GM10248 (cell line): ENCODE measurements at places on chromosomes 2 and 18.

DNA sequence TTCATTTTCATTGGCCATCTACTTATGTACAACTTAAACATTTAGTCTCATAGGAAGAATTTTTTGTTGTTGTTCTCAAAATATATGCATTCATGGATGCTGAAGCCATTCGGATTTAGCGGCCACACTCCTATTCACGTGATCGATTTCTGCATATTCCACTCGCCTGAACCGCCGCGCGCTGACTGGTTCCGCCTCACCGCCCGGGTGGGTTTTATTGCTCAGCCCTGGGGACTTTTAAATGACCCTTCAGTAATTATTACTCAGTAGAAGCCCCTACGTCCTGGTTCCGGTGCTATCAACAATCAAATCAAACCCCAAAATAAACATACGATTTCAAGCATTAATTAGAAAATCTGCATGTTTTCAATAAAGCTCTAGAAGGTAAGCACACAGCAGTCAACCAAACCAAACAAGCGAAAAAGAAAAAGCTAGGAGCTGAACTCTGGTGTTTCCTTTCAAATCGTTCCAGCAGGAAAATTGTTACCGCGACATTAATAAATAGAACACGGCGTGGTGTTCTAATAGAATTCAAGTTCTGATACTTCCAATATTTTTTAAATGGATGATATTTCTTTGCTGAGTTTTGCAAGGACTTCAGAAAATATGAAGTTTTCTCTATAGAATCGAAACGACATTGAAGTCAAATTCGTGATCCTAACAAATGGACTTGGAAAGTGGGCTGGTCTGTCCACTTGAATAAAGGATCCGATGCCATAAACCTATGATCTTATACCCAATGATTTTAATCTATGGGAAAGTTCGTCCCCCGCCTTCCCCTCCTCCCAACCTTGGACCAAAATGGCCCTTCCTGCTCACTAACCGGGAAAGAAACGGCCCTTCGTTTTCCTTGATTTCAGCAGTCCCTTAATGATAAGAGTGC is 9.3 kb downstream of the PAX3 start:
- no peak for DNase-seq

DNA sequence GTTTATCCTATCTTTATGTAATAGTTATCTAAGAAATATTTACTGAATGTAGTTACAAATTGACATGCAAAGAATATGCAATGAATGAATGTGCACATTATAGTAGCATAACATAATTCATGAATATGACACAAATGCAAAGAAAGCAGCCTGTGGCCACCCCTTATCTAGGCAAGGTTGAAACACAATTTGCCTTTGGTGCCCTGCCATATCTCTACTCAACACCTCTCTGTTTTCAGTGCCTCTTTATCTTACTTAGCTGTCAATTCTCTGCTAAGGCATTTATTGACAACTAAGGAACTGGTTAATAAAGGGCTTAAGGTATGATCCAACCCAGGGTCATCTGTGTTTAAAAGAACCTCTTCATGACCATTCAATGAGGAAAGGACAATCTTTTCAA is 18.9 kb downstream of the REV1 start:
- no peak for DNase-seq

GRCh38 chr2:215535125-215535668 is 99.3 kb upstream of the FN1 start:
- no peak for DNase-seq

DNA sequence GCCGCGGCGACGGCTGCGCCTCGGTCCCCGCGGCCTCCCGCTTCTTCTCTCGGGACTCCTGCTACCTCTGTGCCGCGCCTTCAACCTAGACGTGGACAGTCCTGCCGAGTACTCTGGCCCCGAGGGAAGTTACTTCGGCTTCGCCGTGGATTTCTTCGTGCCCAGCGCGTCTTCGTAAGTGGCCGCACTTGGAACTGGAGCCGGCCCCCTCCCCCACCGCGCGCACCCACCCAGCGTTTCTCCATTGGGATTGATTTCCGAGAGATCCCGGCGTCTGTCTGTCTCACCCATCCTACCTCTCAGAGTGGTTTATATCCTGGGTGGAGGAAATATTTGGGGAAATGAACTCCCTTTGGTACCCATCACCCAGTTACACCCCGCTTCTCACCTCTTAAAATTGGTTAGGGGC is 498 bp downstream of the ITGAV start:
- no peak for DNase-seq

DNA sequence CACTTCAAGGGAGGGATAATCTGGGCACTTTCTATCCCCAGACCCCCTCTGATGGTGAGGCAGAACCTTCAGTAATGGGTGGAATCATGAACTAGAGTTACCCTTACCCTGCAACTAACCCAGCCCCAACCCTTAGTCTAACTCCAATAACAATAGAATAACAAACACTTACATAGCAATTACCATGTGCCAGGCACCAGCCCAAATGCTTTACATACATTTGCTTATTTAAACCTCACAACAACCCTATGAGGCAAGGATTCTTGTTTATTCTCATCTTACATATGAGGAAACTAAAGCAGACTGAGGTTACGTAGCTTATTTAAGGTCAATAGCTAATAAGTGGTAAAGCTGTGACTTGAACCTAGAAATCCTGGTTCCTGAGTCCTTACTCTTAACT is 132.8 kb downstream of the CYP26B1 start:
- DNase-seq = no peak

GRCh38 chr2:190986221-190986953 is 27.6 kb downstream of the STAT1 start:
- no peak for DNase-seq

DNA sequence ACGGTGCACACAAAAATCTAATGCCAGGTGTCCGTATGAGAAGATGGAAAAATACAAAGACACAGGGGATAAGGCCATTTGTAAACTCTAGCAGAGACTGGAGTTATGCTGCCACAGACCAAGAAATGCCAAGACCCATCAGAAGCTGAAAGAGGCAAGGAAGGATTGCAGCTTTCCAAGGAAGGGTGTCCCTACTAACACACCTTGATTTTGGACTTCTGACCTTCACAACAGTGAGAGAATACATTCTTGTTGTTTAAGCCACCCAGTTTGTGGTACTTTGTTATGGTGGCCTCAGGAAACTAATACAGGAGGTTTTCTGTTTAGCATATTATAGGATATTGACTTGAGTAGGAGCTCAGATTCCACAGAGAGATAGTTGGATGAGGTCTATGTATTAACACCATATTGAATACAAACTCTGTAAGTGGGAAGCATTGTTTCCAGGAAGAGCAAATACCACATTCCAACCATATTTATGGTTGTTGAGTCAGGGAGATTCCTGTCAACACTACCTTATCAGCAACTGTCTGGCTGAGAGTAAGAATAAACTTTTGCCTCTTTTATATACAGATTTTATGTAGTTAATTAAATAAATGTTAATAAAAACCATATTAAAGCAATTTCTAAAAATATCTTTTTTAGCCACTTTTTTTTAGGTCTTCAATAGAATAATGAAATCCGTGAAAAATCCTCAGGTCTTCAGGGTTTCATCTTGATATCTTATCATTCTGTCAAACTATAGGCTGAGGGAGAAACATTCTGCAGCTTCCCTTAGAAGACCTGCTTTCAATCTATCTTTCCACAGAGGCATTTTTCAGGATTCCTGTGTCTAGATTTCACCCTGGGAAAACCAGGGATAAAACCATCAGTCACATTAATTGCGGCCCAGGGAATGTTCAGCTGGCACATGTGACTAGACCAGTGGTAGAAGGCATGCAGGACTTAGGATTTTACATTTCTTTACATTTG is 35.4 kb upstream of the HNMT start:
- no peak for DNase-seq

DNA sequence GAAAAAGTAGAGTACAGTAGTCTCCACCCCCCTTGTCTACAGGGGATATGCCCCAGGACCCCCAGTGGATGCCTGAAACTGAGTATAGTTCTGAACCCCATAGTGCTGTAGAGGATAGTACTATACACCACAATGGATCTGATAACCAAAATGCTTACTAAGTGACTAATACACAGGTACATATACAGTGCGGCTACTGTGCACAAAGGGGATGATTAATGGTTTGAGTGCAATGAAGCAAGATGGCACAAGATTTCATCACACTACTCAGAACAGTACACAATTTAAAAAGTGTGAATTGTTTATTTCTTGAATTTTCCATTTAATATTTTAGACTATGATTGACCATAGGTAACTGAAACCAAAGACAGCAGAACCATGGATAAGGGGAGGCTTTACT is 446.9 kb upstream of the NRP2 start:
- no peak for DNase-seq

GRCh38 chr2:45945302-45945717 is 293.8 kb downstream of the PRKCE start:
- no peak for DNase-seq

- DNase-seq = no peak
Measured at GRCh38 chr18:79549638-79550000, 130.0 kb upstream of the CTDP1 start.

DNA sequence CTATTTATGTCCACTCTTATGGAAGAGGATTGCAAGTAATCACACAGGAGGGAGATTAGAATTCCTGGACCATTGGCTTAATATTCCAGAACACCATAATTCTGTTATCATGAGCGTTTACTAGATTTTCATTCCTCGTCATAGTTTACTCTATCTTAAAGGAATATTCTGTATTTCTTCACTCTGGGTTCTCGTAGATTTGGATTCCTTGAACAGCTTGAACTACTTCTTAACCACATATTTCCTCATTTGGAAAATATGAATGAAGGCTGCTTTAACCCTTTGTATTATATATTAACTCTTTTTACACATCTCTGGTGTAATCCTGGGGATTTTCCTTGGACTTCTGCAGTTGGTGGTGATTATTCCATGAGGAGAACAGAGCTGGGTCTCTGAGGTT is 46.3 kb upstream of the CCBE1 start:
- DNase-seq = no peak

- no peak for DNase-seq
Measured at GRCh38 chr2:232319803-232320442, 58.6 kb upstream of the ALPP start.

DNA sequence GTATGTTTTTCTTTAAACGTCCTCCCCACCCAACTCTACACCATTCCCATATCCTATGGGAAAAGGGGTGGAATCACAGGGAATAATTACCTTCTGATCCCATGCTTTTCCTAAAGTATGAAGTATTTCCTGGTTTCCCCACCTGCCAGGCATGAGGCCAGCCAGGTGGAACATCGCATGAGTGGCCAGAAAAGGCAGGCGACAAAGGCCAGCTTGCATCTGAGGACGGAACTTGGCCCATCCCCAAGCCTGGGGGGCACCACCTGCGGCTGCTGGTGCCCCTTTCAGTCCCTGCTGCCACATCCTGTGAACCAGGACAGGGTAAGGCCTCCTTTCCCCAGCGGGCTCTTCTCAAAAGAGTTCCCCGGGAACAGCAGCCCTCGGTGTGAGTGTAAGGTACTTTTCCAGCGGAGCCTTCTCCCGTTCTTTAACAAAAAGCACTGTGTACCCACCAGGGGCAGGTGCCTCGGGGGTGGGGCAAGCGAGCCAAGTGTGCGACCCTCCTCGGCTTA is 1.2 kb upstream of the ERFE start:
- no peak for DNase-seq

- DNase-seq = peak; percentile 4
Measured at GRCh38 chr18:78975699-78976335, 3.8 kb upstream of the SALL3 start.

DNA sequence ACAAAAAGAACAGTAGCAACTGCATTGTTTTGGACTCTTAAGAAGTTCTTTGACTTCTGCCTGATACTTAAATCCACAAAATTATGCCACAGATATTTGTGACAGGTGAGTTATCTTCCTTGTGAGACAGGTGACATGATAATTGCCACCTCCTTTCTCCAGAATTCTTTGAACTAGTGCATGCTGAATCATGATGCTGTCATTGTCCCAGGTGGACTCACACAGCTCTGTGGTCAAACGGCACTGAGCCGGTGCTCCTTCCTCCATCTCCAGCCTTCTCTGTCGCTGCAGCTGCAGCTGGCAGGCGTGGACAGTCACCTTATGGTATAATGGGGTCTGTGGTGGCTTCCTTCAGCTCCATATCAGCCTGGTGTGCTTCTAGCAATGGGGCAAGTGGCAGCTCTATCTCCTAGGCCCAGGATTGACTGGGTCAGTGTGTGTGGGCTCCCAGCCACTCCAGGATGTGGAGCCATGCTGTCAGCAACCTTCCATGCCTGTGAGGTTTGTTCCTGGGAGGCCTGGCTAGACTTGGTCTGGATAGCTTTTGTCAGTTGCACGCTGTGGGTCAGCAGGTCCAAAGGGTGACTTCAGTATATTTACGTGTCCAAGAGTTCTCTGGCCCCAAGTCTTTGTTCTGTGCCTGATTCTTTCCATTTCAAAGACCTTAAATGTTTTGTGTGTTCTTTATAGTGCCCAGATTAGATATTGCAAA is 15.7 kb downstream of the ARMC9 start:
- DNase-seq = no peak

GRCh38 chr2:57878171-57878865 is 168.3 kb upstream of the VRK2 start:
- DNase-seq = no peak

- DNase-seq = no peak
Measured at GRCh38 chr2:30790879-30791278, 16.4 kb downstream of the CAPN13 start.

- DNase-seq = peak; percentile 14
Measured at GRCh38 chr2:166449439-166449838, 44.6 kb downstream of the SCN7A start.

- no peak for DNase-seq
Measured at GRCh38 chr2:48411046-48411445, 118.9 kb upstream of the STON1 start.

DNA sequence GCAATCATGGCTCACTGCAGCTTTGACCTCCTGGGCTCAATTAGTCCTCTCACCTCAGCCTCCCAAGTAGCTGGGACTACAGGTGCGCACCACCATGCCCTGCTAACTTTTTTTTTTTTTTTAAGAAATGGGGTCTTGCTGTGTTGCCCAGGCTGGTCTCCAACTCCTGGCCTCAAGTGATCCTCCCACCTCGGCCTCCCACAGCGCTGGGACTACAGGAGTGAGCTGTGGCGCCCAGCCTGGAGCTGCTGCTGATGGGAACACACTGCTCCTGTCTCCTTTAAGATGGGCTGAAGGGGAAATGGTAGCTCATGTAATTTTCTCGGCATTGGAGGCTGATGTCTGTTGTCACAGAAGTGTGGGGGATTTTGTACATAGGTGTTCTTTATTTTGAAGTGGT is 34.9 kb upstream of the ADNP2 start:
- DNase-seq = no peak

GRCh38 chr2:44348400-44348799 is 12.9 kb downstream of the PREPL start:
- no peak for DNase-seq

- DNase-seq = no peak
Measured at GRCh38 chr2:144511937-144512336, 8.0 kb downstream of the ZEB2 start.

DNA sequence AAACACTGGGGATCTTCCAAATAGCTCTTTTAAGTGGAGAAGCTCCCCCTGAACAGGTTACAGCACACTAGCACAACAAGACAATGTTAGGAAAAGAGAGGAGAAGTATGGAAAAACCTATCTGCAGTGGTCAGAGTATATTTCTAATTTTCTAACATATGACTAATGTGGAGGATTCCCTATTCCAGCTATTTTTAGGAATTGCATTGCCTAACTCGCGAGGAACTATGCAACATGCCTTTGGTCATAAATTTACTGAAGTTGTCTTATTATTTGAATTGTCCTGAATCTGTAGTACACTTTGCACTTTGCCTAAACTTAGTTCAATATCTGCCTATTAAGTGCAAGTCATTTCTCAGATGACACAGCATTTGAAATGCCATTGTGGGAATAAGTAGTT is 381.4 kb downstream of the CCDC85A start:
- no peak for DNase-seq
